ENCODE measurements at places on chromosomes 6 and 20.

GRCh38 chr6:106161893-106162292 lies 75.8 kb downstream of the PRDM1 start:
- DNase-seq: no peak

DNA sequence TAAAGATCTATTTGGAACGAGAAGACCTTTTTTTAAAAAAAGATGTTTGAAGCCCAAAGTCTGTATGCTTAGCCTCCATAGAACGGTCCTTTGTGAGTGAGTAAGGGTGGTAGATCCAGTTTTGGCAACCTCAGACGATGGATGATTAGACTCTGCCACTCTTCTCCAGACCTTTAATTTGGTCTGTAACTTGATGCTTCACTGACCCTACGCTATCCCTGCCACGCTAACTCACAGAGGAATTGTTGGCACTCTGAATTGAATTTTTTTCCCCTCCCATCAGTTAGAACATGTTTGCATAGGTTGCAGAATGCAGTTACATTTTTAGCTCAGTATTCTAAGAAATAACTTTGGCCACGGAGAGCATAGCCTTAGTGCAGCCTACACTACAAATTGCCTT lies 15.8 kb upstream of the DEK start:
- DNase-seq: no peak

GRCh38 chr6:148466158-148466557 lies 123.5 kb downstream of the SASH1 start:
- DNase-seq: no peak

DNA sequence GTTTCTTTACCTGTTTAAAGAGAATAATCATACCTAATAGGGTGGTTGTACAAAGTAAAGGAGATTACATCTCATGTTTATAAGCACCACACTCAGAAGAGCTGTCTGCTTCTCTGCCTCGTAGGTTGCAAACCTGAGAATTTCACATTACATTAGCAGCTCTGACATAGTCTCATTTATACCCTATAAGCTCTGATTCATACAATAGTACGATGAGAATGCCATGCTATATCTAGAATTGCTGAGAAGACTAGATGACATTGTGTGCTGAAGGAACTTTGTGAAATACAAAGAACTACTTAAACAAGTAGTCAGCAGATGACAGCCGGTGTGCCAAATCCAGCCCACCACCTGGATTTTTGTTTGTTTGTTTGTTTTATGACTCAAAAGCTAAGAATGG lies 121.2 kb downstream of the ADAT2 start:
- DNase-seq: no peak

DNA sequence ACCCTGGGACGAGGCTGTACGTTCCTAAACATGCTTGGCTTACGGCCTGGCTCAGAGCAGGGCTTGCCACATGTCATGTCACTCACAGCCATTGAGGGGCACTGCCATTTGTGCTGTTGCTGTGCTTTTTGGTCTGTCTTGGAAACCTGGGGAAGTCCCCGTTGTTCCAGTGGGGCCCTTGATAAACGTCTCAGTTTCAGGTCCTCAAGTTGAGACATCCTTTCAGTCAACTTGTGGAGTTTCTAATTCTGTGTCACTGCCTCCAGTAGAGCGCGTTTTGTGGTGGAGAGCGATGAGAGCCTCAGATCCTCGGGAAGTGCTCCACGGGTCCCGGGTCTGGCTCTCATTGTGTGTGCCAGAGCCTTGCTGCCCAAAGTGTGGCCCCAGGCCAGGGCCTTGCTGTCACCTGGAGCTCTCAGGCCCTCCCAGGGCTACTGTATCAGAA lies 43.0 kb upstream of the CCR6 start:
- peak; percentile 15 for DNase-seq

DNA sequence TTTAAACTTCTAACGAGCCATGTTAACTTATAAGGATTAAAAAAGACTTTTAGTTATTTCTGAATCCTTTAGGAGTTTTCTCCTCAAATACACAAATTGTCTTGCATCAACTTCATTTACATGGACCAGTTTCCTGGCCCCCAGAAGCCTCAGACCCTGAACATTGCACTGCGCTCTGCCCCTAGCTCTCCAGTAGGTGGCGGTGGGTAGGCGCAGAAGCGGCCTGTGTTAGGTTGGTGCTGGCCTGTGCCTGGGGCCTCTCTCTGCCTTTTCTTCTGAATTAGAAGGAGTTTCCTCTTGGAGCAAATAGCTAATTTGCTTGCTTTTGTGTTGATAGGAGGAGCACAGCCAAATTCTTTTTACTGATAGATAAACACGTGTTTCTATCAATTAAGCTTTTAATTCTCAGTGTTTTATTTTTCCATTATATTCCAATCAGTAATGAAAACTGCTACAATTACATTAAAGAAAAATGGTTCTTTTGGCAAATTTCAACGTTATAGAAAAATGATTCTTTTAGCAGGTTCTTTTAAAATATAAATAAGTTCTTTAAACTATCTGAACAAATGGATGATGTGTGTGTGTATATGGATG lies 44.4 kb downstream of the DTD1 start:
- peak; percentile 71 for DNase-seq

- peak; percentile 64 for DNase-seq
Measured at GRCh38 chr6:44642870-44643522, 255.5 kb downstream of the CDC5L start.
